ENCODE measurements at places on chromosomes 4 and X.

DNA sequence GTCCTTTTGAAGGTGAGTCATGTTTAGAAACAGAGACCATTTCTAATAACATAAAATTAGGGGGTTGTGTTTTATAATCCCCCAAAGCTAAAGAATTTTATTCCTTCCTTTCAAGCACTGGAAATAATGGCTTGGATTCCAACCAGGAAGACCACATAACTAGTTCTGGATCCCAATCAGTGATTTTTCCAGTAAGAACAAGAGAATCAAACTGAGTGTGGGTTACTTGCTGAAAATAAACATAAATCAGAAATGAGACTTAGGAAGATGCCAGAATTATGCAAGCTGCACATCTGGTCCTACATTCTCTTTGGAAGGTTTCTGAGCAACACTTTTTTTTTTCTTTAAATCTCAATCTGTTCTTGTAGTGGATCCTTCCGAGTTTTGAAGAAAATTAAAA lies 76.3 kb downstream of the SOWAHB start:
- H3K27me3 ChIP-seq: peaks cover 3% of the 10 kb centered on the region
- no peak overlapping the region for H3K4me3 ChIP-seq
- no peaks in the 10 kb centered on the region for H3K36me3 ChIP-seq
- DNase-seq: no peak
- H3K4me1 ChIP-seq: no peaks in the 10 kb centered on the region
- no peak overlapping the region for H3K27ac ChIP-seq

- H3K27ac ChIP-seq: no peak overlapping the region
- no peak for DNase-seq
- peaks cover 12% of the 10 kb centered on the region for H3K4me1 ChIP-seq
- H3K4me3 ChIP-seq: peak overlapping the region; percentile 2
Observed at GRCh38 chr4:86493460-86493859, 100.7 kb upstream of the PTPN13 start.

GRCh38 chrX:154441564-154441963 lies 2.4 kb upstream of the FAM50A start:
- peaks cover 7% of the 10 kb centered on the region for H3K4me1 ChIP-seq
- H3K4me3 ChIP-seq: peak overlapping the region; percentile 13
- H3K27me3 ChIP-seq: no peaks in the 10 kb centered on the region
- peaks cover 2% of the 10 kb centered on the region for H3K36me3 ChIP-seq
- DNase-seq: no peak

DNA sequence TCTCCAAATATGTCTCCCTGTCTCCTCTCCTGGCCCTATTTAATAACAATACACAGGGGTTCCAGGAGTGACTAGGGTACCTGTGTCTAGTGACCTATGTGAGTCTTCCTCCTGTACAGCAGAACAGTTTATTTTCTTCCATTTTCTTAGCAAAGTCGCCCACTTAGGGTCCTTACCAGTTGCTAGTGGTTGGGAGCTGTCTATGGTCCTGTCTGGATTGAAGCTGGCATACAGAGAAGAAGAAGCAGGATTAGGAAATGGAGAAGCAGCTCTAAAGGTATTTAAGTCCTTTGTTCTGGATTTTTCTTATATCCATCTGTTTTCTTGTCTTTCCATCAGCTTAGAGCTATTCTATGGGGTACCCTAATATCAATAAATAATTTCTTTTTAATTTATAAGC lies 587.1 kb upstream of the CPEB2 start:
- no peak for DNase-seq
- H3K4me3 ChIP-seq: no peak overlapping the region

- no peak overlapping the region for H3K4me3 ChIP-seq
- DNase-seq: no peak
- no peaks in the 10 kb centered on the region for H3K36me3 ChIP-seq
- H3K4me1 ChIP-seq: no peaks in the 10 kb centered on the region
- peaks cover 12% of the 10 kb centered on the region for H3K27me3 ChIP-seq
Observed at GRCh38 chr4:53537606-53538005, 53.7 kb downstream of the LNX1 start.

- no peaks in the 10 kb centered on the region for H3K36me3 ChIP-seq
- no peak overlapping the region for H3K4me3 ChIP-seq
- no peak overlapping the region for H3K27ac ChIP-seq
- peak; percentile 52 for DNase-seq
- peaks cover 5% of the 10 kb centered on the region for H3K27me3 ChIP-seq
- no peaks in the 10 kb centered on the region for H3K4me1 ChIP-seq
Observed at GRCh38 chr4:186587416-186588018, 32.1 kb upstream of the MTNR1A start.

- H3K4me1 ChIP-seq: no peaks in the 10 kb centered on the region
- H3K27ac ChIP-seq: no peak overlapping the region
- H3K4me3 ChIP-seq: no peak overlapping the region
- no peaks in the 10 kb centered on the region for H3K36me3 ChIP-seq
- no peaks in the 10 kb centered on the region for H3K27me3 ChIP-seq
Observed at GRCh38 chr4:156638334-156638733, 333.3 kb downstream of the PDGFC start.

DNA sequence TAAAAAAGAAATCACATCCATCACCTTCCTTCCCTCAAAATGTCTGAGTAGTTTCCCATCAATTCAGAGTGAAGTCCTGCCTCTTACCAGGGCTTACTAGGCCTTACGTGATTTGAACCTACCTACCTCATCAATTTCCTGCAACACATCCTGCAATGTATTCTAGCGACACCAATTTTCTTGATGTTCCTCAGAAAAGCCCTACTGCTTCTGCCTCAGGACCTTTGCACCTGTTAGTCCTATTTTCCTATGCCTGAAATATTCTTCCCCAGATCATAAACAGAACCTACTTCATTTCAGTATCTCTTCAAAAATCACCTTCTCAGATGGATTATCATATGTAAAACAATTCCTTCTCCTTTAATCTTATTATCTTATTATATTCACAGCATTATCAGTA lies 52.8 kb downstream of the ZAR1 start:
- H3K4me1 ChIP-seq: no peaks in the 10 kb centered on the region
- DNase-seq: no peak
- peaks cover 27% of the 10 kb centered on the region for H3K36me3 ChIP-seq
- no peak overlapping the region for H3K4me3 ChIP-seq

GRCh38 chr4:153249199-153250041 lies 45.2 kb downstream of the TRIM2 start:
- peak overlapping the region; percentile 84 for H3K4me3 ChIP-seq
- H3K27ac ChIP-seq: peak overlapping the region; percentile 70

- no peak for DNase-seq
- H3K4me3 ChIP-seq: no peak overlapping the region
- no peaks in the 10 kb centered on the region for H3K4me1 ChIP-seq
Observed at GRCh38 chr4:108991551-108992328, 228.9 kb upstream of the ETNPPL start.

- H3K4me3 ChIP-seq: peak overlapping the region; percentile 64
- DNase-seq: no peak
- peaks cover 24% of the 10 kb centered on the region for H3K4me1 ChIP-seq
- H3K27ac ChIP-seq: peak overlapping the region; percentile 28
- H3K27me3 ChIP-seq: no peaks in the 10 kb centered on the region
Observed at GRCh38 chr4:1329408-1330371, 17.3 kb upstream of the UVSSA start.

- no peak overlapping the region for H3K4me3 ChIP-seq
- no peaks in the 10 kb centered on the region for H3K36me3 ChIP-seq
- H3K27ac ChIP-seq: no peak overlapping the region
- DNase-seq: no peak
Observed at GRCh38 chr4:129146639-129147038, 50.7 kb downstream of the C4orf33 start.

DNA sequence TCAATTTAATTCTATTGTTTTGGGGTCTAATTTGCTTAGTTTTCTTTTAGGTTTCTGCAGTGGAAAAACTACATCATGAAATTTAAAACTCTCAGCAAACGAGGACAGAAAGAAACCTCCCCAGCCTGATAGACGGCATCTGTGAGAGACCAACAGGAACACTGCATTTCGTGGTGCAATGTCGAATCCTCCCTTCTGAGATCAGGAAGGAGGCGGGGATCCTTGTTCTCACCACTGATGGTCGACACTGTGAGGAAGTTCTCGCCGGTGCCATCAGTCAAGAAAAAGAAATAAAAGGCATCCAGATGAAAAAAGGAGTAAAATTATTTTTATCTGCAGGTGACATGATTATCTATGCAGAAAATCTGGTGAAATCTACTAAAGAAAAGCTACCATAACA lies 16.5 kb downstream of the GAK start:
- H3K4me3 ChIP-seq: peak overlapping the region; percentile 65
- peaks cover 25% of the 10 kb centered on the region for H3K4me1 ChIP-seq
- peak overlapping the region; percentile 74 for H3K27ac ChIP-seq

DNA sequence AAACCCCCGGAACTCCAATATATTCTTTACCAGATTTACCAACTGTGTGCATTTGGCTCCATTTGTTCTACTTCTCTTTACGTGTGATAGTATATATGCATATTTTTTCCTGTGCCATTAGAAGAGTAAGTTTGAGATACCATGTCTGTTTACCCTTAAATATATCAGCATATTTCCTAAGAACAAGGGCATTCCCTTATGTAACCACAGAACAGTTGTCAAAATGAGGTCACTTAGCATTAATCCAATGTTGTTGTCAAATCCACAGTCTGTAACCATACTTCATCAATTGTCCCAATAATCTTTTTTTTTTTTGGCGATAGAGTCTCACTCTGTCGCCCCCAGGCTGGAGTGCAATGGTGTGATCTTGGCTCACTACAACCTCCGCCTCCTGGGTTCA lies 55.2 kb downstream of the TBC1D14 start:
- DNase-seq: no peak
- H3K36me3 ChIP-seq: peaks cover 3% of the 10 kb centered on the region

- H3K4me3 ChIP-seq: no peak overlapping the region
- no peak for DNase-seq
- peaks cover 7% of the 10 kb centered on the region for H3K4me1 ChIP-seq
- no peak overlapping the region for H3K27ac ChIP-seq
- no peaks in the 10 kb centered on the region for H3K36me3 ChIP-seq
- H3K27me3 ChIP-seq: peaks cover 18% of the 10 kb centered on the region
Observed at GRCh38 chr4:15914736-15915135, 23.8 kb downstream of the FGFBP1 start.

GRCh38 chrX:17631647-17632046 lies 105.6 kb upstream of the SCML1 start:
- DNase-seq: no peak
- no peak overlapping the region for H3K4me3 ChIP-seq
- no peaks in the 10 kb centered on the region for H3K27me3 ChIP-seq

DNA sequence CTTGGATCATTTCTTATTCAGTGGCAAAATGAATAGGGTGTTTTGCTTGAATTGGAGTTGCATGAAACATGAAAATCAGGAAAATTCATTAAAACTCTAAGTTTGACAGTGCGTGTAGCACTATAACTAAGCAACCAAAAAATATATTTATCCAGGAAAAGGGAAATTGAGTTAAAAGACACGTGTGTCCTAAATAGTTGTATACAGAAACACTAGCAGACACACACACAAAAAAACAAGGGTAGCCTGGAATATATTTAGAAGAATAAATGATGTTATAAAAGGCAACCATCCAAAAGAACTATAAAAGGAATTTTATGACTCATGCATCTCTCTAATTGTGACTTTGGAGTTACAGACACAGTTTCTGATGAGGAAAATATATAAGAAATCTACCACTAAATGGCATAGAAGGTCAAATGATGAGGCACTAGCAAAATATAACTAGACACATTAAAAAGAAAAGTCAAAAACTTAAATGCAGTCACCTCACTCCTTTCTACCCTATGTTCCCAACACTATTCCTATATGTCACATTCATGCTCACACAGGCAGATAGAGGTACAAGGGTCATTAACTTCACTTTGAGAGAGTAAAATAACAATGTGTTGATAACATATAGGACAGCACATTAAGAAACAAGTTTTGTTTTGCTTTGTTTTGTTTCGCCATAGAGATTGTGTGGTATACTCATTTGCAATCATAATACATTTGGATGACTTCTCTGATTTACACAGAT lies 793.6 kb upstream of the INTU start:
- H3K4me3 ChIP-seq: no peak overlapping the region
- H3K4me1 ChIP-seq: no peaks in the 10 kb centered on the region
- no peak for DNase-seq
- no peaks in the 10 kb centered on the region for H3K27me3 ChIP-seq
- no peaks in the 10 kb centered on the region for H3K36me3 ChIP-seq
- no peak overlapping the region for H3K27ac ChIP-seq

GRCh38 chr4:137430171-137430570 lies 102.1 kb downstream of the PCDH18 start:
- H3K4me3 ChIP-seq: no peak overlapping the region
- H3K27me3 ChIP-seq: no peaks in the 10 kb centered on the region
- no peak for DNase-seq
- H3K27ac ChIP-seq: no peak overlapping the region
- H3K36me3 ChIP-seq: no peaks in the 10 kb centered on the region

GRCh38 chrX:39497702-39498265 lies 600.0 kb downstream of the BCOR start:
- no peak for DNase-seq
- no peaks in the 10 kb centered on the region for H3K27me3 ChIP-seq
- no peak overlapping the region for H3K4me3 ChIP-seq
- peaks cover 2% of the 10 kb centered on the region for H3K4me1 ChIP-seq
- no peaks in the 10 kb centered on the region for H3K36me3 ChIP-seq
- no peak overlapping the region for H3K27ac ChIP-seq

GRCh38 chr4:154465085-154465484 lies 26.5 kb downstream of the DCHS2 start:
- peaks cover 28% of the 10 kb centered on the region for H3K27me3 ChIP-seq
- H3K27ac ChIP-seq: no peak overlapping the region
- no peak for DNase-seq
- H3K4me1 ChIP-seq: no peaks in the 10 kb centered on the region
- no peak overlapping the region for H3K4me3 ChIP-seq

GRCh38 chr4:108263057-108263456 lies 94.3 kb upstream of the LEF1 start:
- H3K27me3 ChIP-seq: no peaks in the 10 kb centered on the region
- no peak for DNase-seq
- peaks cover 4% of the 10 kb centered on the region for H3K36me3 ChIP-seq
- H3K27ac ChIP-seq: no peak overlapping the region
- no peak overlapping the region for H3K4me3 ChIP-seq
- H3K4me1 ChIP-seq: peaks cover 2% of the 10 kb centered on the region
